ENCODE measurements at places on chromosomes 1 and 21.

DNA sequence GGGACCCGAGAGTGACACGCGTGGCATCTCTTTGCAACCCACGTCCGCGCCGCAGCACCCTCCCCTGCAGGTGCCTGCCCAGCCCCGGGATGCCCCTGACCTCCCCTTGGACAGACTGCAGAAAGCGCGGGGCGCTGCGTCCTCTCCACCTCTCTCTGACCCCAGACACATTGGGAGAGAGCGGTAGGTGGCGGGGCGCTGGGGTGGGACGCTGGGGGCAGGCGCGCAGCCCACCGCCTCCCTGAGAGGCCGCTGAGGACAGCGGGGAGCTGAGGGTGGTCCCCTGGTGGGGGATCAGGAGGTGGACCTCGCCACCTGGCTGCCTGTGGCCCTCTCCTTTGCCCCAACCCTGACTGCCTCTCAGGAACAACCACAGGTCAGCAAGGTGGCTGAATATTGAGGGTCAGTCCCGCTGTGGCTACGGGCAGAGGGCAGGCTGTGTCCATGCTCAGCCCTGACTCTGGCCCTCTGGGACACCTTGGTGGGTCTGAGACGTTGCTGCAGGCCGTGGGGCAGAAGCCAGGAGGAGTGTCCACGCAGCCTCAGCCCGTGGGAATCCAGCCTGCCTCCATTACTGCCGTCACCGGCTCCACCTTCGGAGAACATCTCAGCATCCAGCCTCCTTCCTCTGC is 761 bp upstream of the UBE2J2 start:
- no peak for DNase-seq

GRCh38 chr1:171939740-171940139 is 98.4 kb downstream of the DNM3 start:
- no peak for DNase-seq

- DNase-seq, result no peak
Measured at GRCh38 chr1:195130598-195130997, 1477.6 kb downstream of the KCNT2 start.

- DNase-seq, result no peak
Measured at GRCh38 chr1:5746611-5747425, 245.4 kb downstream of the NPHP4 start.

GRCh38 chr1:52186449-52186848 is 44.6 kb downstream of the ZFYVE9 start:
- no peak for DNase-seq

DNA sequence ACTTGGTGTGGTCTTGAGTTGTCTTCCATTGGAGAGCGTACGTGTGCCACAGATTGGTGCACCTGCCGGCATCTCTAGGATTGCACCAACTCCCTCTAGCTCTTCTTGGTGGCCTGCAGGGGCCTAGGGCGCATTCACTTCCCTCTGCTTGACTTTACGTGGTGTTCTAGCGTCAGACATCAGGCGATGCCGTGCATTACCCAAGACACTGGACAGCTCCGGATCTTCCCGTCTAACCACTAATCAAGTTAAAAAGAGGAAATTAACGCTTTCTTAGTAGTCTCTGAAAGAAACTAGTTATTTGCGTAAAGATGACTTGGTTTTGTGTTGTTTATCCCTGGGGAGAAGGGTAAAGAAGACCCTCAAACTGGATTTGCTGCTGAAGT is 510 bp upstream of the IL10RB start:
- no peak for DNase-seq

DNA sequence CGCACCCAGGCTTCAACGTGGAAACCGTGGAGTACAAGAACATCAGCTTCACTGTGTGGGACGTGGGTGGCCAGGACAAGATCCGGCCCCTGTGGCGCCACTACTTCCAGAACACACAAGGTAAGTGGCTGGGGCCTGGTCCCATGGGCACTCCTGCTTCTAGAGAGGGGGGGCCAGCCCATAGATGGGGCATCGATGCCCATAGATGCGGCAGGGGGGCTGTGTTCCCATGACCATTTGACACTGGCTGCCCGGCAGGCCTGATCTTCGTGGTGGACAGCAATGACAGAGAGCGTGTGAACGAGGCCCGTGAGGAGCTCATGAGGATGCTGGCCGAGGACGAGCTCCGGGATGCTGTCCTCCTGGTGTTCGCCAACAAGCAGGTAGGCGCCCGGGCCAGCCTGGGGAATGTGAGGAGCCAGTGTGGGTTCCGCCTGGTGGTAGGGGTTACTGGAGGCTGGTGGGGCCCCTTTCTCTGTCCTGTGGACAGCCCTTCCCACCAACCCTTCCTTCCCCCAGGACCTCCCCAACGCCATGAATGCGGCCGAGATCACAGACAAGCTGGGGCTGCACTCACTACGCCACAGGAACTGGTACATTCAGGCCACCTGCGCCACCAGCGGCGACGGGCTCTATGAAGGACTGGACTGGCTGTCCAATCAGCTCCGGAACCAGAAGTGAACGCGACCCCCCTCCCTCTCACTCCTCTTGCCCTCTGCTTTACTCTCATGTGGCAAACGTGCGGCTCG is 5.6 kb downstream of the C1orf35 start:
- DNase-seq, result no peak

GRCh38 chr1:191643060-191643459 is 515.2 kb upstream of the RGS18 start:
- no peak for DNase-seq

DNA sequence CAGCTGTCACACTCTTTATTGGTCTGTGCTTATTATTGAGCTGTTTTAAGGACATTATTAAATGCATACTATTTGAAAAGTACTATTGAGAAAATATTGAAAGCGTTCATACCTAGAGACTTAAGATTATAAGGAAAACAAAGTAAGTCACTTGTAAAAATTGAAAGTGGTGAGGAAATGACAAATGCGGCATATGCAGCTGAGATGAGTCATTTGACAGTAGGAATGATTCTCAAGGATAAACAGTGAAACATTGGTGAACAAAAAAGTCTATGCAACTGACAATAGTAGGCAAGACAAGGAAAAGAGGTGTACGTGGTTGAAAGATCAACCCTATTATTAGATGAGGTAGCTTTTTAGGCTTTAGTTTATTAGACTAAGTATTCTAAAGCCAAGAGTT is 82.6 kb upstream of the MAP10 start:
- DNase-seq, result no peak

DNA sequence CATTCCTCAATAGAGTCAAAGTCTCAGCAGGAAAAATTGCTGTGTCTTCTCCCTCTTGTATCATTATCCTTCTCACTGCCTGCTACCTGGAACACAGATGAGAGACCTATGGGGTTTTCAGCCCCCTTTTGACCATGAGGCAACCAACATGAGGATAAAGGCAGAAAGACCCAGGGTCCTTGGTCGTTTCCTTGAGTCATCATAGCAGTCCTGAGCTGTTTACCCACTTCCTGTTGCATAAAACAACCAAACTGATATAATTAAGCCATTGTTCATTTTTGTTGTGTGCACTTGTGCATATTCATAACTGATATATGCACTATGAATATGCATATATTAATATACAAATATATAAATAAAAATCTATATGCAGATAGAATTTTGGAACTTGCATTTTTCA is 188.3 kb upstream of the MAP1LC3C start:
- no peak for DNase-seq

DNA sequence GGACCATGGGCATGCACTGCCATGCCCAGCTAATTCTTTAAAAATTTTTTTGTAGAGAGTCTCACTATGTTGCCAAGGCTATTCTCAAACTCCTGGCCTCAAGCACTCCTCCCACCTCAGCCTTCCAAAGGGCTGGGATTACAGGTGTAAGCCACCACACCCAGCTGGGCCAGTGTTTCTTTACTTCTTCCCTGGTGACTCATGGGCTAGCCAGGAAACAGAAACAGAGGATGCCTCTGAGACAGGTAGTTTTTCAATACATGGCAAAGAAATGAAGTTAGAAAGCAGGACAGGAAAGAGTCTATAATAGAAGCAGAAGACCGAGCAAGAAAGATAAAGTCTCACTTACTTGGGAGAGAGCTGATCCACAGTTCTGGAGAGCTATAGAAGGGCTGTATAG is 7.6 kb upstream of the C1orf74 start:
- DNase-seq, result no peak

- DNase-seq, result no peak
Measured at GRCh38 chr1:29673669-29674626, 437.6 kb downstream of the PTPRU start.

DNA sequence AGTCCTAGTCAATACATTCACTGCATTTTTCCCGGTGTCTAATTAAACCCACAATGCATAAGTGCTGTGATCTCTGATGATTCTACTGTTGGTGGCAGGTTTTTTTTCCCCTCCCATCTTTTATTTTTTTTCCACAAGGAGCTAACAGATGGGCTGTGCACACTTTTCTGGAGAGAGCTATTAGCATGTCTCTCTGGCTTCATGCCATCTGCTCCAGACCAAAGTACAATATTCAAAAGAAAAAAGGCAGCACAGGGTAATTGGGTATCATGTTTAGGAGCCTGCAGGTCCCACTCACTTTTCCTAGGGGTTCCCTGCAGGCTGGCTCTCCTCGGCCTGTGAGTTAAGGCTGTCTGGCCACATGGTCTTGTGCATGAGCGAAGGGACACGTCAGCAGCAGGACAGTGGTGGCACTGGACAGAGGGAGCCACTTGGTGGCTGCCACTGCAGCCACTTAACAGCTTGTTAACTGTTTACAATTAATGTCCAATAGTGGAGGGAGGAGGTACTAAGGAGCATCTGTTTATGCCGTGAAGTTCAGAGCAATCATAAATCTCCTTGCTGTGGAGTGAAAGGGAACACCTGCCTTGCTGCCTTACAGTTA is 53.5 kb upstream of the C8B start:
- DNase-seq, result no peak

DNA sequence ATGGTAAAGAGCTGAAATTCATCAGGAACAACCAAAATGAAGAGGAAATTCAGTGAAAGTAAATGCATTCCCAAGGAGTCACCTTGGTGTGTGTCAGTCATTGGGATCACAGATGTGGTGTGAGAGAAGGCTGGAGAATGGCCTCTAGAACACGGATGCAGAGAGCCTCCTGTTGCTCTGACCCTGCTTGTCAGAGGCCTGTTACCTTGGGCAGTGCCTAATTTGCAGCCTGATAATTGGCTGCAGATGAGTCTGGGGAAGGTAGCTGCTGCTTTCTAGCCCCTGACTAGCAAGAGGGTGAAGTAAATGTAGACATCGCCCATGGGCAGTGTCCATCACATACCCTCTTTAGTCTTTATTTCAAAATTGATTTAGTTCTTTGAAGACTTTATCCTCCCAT is 3.3 kb downstream of the GCSAML start:
- DNase-seq, result no peak

DNA sequence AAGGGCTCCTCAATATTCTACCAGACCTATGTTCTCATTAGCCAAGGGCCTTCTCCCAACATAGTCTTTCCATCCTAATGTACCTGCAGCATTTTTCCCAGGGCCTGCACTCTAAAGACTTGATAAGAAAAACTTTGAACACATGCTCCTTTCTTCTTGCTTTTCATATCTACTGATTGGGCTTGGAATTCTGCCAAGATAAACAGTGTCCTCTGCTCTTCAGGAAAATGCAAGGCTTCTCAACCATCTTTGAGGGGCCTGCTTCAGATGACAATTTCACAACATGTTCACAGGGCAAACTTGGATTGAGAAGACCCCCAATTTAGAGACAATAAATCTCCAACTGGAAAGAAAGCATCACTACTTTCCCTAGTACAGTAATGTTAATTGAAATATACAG is 25.8 kb upstream of the PPT1 start:
- DNase-seq, result no peak

GRCh38 chr21:33650929-33651509 is 8.7 kb downstream of the ITSN1 start:
- no peak for DNase-seq

DNA sequence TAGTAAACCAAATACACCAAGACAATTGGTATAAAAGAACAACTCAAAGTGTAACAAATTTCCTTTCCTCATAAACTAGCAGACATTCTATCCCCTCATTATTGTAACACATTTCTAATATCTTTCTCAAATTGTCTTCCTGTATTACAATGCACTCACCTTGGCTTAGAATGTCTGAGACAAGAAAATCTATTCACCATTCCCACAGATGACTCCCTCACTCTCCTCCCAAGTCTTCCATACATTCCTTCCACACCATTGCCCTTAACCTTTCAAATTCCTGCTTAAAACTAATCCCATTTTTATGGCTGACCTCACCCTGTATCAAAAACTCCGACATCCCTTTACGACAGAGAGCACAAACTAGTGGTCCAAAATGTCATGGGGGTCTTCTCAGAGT is 56.0 kb downstream of the LTN1 start:
- DNase-seq, result no peak

DNA sequence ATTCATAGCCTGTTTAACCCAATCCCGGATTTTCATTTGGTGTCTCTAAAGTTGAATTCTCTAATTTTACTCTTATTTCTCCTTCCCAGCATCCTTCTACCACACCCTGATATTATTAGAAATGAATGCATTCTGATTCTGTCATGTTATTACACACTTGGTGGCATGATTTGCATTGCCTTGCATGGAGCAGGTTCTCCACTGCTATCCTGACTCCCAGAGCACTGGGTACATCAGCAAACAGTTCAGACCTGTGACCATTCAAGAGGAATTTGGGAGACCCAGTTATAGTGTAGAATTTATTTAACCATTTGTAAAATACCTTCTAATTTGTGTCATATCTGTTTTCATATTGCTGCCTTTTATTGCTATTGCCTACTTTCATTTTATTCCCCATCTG is 2.6 kb downstream of the LRRC8B start:
- DNase-seq, result no peak

DNA sequence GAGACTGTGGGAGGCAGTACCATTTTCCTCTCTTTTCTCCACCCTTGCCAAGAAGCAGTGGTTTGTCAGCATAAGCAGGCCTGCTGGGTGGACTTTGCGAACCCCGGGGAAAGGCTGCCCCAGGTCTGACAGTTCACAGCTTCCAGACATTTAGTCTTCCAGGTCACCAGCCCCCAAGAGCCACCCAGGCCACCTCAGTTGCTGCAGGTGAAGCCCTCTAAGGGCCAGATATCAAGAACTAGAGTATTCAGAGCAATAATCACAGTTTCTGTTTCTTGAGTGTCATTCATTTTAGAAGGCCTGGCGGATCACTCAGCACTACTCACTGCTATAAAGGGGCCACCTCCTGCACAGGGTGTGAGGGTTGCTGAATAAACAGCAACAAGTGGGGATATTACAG is 9.5 kb upstream of the ADORA3 start:
- no peak for DNase-seq

- no peak for DNase-seq
Measured at GRCh38 chr1:204426035-204426436, 14.4 kb upstream of the PPP1R15B start.

- DNase-seq, result no peak
Measured at GRCh38 chr1:198754670-198755069, 115.8 kb downstream of the PTPRC start.

- DNase-seq, result no peak
Measured at GRCh38 chr1:107871687-107872395, 93.1 kb downstream of the VAV3 start.

Data from activated CD4-positive, alpha-beta T cell treated with anti-CD3 and anti-CD28 coated beads for 1 hour (primary cell).